ENCODE measurements at places on chromosomes 5 and 9.

- no peak for DNase-seq
Observed at GRCh38 chr5:157485811-157486210, 25.8 kb downstream of the NIPAL4 start.

- no peak for DNase-seq
Observed at GRCh38 chr5:88967633-88968585, 84.9 kb upstream of the MEF2C start.

GRCh38 chr9:132125361-132125760, 36.5 kb upstream of the NTNG2 start:
- no peak for DNase-seq

DNA sequence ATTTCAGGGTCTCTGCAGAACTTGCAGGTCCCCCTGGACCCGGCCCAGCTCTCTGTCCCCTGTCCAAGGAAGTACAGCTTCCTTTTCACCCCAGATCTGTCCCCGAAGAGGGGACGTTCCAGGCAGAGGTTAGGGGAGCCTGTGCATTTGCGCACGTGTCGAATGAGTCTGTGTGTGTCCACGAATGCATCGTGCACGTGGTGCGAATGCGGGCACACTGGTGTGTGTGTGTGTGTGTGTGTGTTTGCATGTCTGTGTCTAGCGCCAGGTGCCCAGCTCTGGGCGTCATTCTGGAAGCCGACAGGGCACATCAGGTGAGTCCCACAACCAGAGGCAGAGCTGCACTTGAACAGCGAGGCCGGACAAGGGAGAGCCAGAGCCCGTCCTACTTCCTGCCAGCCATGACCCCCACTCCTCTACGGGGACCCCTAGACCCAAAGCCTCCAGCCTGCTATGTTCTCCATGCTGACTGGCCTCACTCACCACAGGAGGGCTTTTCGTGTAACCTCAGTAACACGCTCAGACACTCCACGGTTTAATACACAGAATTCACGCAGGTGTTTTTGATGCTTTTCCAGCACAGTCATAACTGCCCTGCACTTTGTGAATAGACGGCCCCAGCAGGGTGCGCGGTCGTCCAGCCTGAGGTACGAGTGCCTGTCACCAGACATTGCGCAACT, 41.3 kb upstream of the CACNA1B start:
- no peak for DNase-seq

GRCh38 chr5:86749841-86750240, 132.1 kb downstream of the COX7C start:
- DNase-seq = no peak

DNA sequence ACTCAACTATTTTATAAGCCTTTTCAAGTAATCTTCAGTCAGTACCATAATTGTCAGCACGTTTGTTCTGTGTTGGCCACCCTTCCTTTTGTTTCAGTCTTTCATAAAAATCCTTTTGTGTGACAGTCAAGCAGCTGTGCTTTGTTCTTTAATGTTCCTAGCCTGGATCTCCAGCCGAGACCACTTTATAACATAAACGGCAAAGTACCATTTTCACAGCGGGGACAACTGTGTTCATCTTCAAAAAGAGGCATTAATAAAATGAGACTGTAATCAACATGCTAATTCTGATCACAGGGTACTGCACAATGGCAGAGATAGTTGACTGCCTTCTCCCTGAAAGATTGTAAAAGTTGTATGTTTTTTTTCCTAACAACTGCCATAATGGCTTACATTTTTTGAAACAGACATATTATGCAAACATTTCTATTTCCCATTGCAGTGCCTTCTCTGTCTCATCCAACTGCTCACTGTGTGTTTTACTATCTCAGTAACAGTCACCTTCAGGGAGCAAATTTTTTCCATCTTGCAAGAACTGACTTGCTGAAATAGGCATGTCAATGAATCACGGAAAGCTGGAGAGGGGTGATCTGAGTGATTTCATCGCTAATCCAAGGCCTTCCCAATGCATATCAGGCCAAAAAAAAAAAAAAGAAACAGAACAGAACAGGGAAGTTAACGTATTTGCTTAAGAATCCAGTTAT, 828.5 kb upstream of the DMAC1 start:
- DNase-seq = peak; percentile 17

DNA sequence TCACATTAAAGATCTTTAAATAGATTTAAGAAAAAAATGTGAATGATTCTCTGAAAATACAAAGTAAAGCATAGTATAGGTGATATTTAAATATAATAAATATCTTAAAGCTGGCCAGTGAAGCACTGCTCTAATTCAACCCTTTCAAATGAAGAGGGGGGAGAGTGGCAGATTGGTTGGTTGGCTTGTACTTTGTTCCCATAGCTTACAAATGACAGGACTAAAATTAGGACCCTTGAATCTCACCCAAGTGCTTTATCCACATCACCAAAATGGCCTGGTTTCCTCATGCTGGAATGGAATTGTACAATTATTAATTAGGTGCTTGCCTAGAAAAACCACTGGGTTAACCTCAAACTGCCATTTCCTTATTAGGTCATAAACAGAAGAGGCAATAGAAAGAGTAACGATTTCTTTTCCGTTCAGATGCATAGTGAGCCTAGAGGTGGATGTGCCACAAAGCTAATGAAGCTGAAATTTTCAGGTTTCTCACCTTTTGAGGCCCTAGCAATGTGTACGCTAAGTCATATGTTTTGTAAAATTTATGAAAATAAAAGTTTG, 354.5 kb upstream of the CDH6 start:
- DNase-seq = no peak
